CD4-positive, alpha-beta T cell (primary cell): ENCODE measurements at places on chromosomes 13 and 19. TPM values are rescaled to one million over a fixed set of nuclear protein-coding genes. Genes with fewer than 3 reads are reported as not detected.

DNA sequence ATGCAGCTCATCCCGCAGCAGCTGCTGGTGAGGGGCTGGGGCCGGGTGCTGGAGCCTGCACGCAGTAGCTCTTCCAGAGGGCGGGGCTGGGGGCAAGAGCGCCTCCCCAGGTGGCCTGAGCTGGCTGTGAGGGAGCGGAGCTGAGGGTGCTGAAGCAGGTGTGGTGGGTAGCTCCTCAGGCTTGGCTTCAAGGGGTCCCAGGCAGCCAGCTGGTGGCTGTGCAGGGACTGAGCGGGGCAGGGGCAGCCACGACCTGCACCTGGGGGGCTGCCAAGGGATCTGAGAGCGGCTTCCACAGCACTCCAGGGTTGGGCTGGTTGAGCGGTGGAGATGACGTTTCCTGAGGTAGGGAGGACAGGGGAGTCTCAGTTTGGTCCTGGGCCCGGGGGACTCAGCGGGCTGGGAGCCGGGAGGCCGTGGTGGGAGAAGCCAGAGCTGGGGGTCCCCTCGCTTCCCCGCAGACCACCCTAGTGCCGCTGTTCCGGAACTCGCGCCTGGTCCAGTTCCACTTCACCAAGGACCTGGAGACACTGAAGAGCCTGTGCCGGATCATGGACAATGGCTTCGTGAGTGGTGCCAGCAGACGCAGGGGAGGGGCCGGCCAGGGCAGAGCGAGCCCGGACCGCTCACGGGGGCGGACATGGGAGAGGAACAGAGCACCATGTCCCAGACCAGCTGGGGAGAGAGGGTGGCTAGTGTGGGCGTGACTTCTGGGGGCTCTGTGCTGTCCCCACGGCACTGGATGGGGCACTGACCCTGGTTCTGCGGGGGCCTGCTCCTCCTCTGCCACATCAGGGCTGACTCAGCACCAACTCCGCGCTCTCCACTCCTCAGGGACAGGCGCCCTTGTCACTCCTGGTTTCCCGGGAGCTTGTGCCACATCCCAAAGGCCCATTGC lies 7.4 kb downstream of the PTOV1 start:
- H3K27ac ChIP-seq = no peak overlapping the region
- DNase-seq = no peak
- H3K4me1 ChIP-seq = peaks cover 13% of the 10 kb centered on the region
- no peaks in the 10 kb centered on the region for H3K27me3 ChIP-seq
- peaks cover 63% of the 10 kb centered on the region for H3K36me3 ChIP-seq

DNA sequence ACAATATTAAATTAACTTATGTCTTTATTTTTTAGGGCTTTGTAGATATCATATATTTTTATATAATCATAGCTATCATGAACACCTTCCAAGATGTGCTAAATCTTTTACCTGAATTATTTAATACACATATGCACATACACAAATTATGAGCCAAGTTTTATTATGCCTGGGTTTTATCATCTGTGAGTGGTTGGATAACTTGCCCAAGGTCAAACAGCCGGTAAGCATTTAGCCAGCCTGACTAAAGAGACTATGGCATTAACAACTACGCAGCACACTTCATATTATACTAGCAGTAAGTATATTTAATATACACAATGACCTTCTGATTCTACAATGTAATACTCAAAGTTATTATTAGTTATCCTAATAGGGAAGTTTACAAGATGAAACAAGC lies 132.7 kb downstream of the FREM2 start:
- no peaks in the 10 kb centered on the region for H3K27me3 ChIP-seq
- no peaks in the 10 kb centered on the region for H3K36me3 ChIP-seq
- H3K27ac ChIP-seq = no peak overlapping the region
- no peaks in the 10 kb centered on the region for H3K4me1 ChIP-seq

DNA sequence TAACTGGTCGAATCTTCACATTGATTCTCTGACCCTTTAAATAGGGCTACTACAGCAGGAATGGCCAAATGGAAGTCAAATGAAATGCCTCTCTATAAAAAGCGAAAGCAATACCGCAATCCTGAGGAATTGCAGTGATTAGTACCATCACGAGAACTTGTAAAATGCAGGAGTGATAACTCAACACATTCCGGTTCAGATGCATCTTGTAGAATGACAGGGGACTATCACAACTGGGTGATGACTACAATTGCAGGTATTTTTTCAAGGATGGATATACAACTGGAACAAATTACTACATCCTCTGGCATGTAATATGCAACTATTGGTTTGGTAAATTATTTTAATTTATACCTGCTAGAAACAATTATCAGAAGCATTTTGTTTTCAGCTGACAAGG lies 140.4 kb downstream of the PCDH20 start:
- no peaks in the 10 kb centered on the region for H3K27me3 ChIP-seq
- no peaks in the 10 kb centered on the region for H3K36me3 ChIP-seq
- H3K4me1 ChIP-seq = no peaks in the 10 kb centered on the region
- H3K27ac ChIP-seq = no peak overlapping the region
- no peak overlapping the region for H3K4me3 ChIP-seq

- DNase-seq = no peak
- H3K4me1 ChIP-seq = no peaks in the 10 kb centered on the region
- H3K27me3 ChIP-seq = no peaks in the 10 kb centered on the region
- H3K36me3 ChIP-seq = no peaks in the 10 kb centered on the region
These were observed 166.1 kb downstream of the LIG4 start for GRCh38 chr13:108049211-108049610.

GRCh38 chr13:43872181-43872580 lies 7.4 kb downstream of the CCDC122 start:
- H3K36me3 ChIP-seq = no peaks in the 10 kb centered on the region
- no peak for DNase-seq
- no peak overlapping the region for H3K27ac ChIP-seq
- H3K27me3 ChIP-seq = no peaks in the 10 kb centered on the region

- peaks cover 28% of the 10 kb centered on the region for H3K4me1 ChIP-seq
- no peaks in the 10 kb centered on the region for H3K36me3 ChIP-seq
- no peak for DNase-seq
- H3K27me3 ChIP-seq = no peaks in the 10 kb centered on the region
- no peak overlapping the region for H3K27ac ChIP-seq
- no peak overlapping the region for H3K4me3 ChIP-seq
These were observed 71.8 kb downstream of the TRPM4 start for GRCh38 chr19:49229416-49229815.

- no peaks in the 10 kb centered on the region for H3K36me3 ChIP-seq
- H3K27me3 ChIP-seq = no peaks in the 10 kb centered on the region
- no peak for DNase-seq
These were observed 628.8 kb downstream of the SLITRK6 start for GRCh38 chr13:85170372-85170771.

- DNase-seq = peak; percentile 41
- peaks cover 46% of the 10 kb centered on the region for H3K36me3 ChIP-seq
These were observed 63.6 kb downstream of the RASA3 start for GRCh38 chr13:114068656-114069318.

GRCh38 chr19:5805462-5806132 lies 730 bp downstream of the NRTN start:
- H3K27ac ChIP-seq = no peak overlapping the region
- peak; percentile 70 for DNase-seq
- H3K4me3 ChIP-seq = peak overlapping the region; percentile 30
- no peaks in the 10 kb centered on the region for H3K36me3 ChIP-seq
- H3K27me3 ChIP-seq = peaks cover 19% of the 10 kb centered on the region

- H3K27ac ChIP-seq = no peak overlapping the region
- H3K4me3 ChIP-seq = no peak overlapping the region
- H3K27me3 ChIP-seq = no peaks in the 10 kb centered on the region
- DNase-seq = no peak
- no peaks in the 10 kb centered on the region for H3K4me1 ChIP-seq
These were observed 29.7 kb upstream of the ALOX5AP start for GRCh38 chr13:30705680-30706079.

- DNase-seq = no peak
- no peaks in the 10 kb centered on the region for H3K27me3 ChIP-seq
- H3K4me1 ChIP-seq = peaks cover 60% of the 10 kb centered on the region
- no peak overlapping the region for H3K27ac ChIP-seq
These were observed 22.6 kb downstream of the ELF1 start for GRCh38 chr13:40996426-40997092.

DNA sequence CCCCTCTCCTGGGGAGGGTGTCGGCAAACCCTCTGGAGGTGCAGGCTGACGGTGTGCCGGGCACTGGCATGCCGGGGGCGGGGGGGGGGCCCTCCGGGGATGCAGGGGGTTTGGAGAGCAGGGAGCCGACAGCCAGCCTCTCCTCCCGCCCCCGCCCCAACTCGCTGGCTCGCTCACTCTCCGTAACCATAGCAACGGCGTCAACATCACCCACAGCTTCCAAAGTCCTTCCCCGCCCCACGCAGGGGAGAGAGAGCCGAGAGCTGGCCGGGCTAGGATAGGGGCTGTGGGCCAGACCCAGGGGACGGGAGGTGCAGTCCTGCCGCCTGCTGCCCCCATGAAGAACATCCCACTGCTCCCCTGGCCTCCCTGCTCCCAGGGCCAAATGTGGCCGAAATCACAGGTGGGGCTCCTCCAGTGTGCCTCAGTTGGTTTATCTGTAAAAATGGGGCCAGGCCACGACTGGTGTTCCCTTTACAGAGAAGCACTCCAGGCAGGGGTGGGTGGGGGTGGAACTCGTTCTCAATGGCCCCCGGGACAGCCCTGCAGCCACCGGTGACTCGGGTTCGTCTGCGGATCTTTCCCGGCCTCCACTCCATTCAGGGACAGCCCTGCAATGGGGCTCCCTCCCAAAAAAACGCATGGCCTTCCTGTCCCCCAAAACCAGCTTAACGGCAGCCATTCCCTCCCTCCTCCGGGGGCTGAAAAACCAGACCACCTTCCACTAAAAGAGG lies 3.2 kb downstream of the KLF16 start:
- no peaks in the 10 kb centered on the region for H3K27me3 ChIP-seq
- peak overlapping the region; percentile 19 for H3K4me3 ChIP-seq
- H3K4me1 ChIP-seq = peaks cover 80% of the 10 kb centered on the region
- peak; percentile 90 for DNase-seq
- peak overlapping the region; percentile 67 for H3K27ac ChIP-seq

DNA sequence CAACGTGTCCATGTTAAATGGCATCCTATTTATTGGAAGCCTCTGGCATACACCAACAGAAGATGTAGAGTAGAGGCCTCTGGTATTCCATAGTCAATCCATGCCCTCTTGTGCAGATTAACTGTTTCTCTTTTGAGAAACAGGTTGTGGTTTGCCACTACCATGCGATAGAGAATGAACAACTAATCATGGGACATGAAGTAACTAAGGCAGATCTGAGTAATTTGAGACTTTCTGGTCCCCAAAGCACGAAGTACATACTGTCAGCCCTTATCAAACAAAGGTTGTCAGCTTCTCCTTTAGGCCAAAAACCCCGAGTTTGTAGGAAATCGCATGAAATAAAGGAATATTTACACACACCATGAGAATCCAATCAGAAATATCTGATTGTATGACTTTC lies 3.6 kb downstream of the ZNF121 start:
- peaks cover 7% of the 10 kb centered on the region for H3K36me3 ChIP-seq
- no peak for DNase-seq
- no peak overlapping the region for H3K27ac ChIP-seq
- no peak overlapping the region for H3K4me3 ChIP-seq
- peaks cover 21% of the 10 kb centered on the region for H3K4me1 ChIP-seq
- H3K27me3 ChIP-seq = no peaks in the 10 kb centered on the region

GRCh38 chr13:77725071-77725470 lies 27.6 kb downstream of the SLAIN1 start:
- peaks cover 6% of the 10 kb centered on the region for H3K4me1 ChIP-seq
- no peaks in the 10 kb centered on the region for H3K27me3 ChIP-seq
- H3K36me3 ChIP-seq = peaks cover 34% of the 10 kb centered on the region
- no peak overlapping the region for H3K4me3 ChIP-seq
- no peak overlapping the region for H3K27ac ChIP-seq

DNA sequence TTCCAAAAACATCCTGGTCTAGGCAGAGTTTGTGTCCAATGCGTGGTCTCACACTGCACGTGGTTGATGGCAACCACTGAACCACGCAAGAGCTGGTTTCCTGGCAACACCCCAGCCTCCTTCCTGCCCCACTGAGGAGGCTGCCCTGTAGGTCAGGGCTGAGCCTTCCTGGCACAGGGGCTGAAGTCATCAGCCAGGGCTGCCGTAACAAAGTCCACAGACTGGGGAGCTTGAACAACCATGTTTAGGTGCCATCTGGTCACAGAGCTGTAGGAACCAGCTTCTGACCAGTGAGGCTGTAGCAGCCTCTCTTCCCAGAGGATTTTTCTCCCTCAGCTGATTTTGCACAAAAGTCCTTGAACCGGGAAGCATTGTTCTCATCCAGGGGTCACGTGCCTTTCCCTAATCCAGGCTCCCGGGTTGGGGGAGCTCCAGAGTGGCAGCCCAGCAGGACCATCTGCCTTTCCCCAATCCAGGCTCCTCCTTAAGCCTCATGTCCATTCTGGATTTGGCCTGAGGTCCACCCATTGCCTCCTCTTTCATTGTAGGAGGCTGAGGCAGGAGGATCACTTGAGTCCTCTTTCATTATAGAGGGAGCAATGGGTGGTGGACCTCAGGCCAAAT lies 53.9 kb downstream of the CHST8 start:
- no peak for DNase-seq
- no peak overlapping the region for H3K27ac ChIP-seq
- H3K27me3 ChIP-seq = peaks cover 8% of the 10 kb centered on the region
- H3K4me1 ChIP-seq = no peaks in the 10 kb centered on the region

DNA sequence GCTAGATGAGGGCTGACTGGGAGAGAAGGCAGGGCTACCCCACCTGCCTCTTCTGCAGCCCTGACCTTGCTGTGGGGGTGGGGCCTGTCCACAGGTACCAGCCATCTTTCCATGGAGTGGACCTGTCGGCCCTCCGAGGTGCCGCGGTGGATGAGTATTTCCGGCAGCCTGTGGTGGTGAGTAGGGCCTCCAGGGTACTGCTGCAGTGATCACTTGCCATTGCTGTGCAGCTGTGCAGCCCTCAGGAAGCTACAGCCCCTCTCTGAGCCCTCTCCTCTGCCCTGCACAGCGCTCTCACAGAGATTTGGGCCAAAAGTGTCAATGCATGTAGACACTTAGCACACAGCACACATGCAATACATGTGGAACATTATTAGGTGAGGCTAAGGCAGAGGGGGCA lies 11.8 kb downstream of the YIPF2 start:
- peaks cover 50% of the 10 kb centered on the region for H3K36me3 ChIP-seq
- no peaks in the 10 kb centered on the region for H3K4me1 ChIP-seq
- H3K27me3 ChIP-seq = no peaks in the 10 kb centered on the region

UPF1 gene
- total RNA-seq = 146 TPM

CACNG6 gene
- total RNA-seq = not detected

CEACAM5 gene
- total RNA-seq = not detected

ZMYM5 gene
- total RNA-seq = 32.1 TPM

CD70 gene
- total RNA-seq = not detected

SPACA4 gene
- not detected for total RNA-seq
